Activated naive CD4-positive, alpha-beta T cell treated with anti-CD3 and anti-CD28 coated beads, Interleukin-2, amount 10 ng/mL, durations not matched to agents 7 days and 5 days (primary cell): ENCODE measurements at places on chromosomes 5 and 9.

DNA sequence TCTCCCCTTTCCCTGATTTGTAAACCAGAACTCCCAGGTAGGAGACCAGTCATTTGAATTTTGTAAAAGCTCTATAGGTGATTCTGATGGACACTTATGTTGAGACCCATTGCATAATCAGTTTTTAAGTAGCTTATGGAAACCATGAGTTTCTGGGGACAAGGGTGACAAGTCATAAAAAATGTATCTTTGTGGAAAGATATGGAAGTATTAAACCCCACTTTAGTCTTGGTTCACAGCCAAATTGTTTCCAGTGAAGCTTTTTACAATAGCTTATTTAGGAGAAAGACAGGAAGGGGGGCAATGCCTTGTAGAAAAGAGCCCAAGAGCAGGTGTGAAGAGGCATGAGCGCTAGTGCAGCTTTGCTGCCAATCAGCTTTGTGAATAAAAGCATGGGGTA, 453 bp upstream of the CCL28 start:
- DNase-seq: no peak

GRCh38 chr9:89426384-89426961, 71.4 kb downstream of the SEMA4D start:
- DNase-seq: peak; percentile 53

DNA sequence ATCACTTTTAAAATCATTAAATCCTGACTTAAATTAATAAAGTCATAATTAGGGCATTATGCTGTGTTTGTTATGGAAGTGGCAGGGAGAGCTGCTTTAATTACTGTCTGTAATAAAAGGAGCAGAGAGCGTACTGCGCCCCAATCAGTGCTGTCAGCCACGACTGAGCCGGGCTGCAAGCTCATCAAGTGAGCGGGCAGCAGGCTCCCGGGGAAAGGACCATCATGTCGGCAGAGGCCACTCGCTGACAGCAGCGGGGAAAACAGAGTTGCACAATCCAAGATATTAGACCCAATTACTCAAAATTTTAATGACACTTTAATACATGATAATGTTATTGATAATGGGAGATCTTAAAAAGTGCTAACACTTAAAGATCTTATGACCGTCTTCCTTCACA, 181.6 kb downstream of the AP3B1 start:
- no peak for DNase-seq

DNA sequence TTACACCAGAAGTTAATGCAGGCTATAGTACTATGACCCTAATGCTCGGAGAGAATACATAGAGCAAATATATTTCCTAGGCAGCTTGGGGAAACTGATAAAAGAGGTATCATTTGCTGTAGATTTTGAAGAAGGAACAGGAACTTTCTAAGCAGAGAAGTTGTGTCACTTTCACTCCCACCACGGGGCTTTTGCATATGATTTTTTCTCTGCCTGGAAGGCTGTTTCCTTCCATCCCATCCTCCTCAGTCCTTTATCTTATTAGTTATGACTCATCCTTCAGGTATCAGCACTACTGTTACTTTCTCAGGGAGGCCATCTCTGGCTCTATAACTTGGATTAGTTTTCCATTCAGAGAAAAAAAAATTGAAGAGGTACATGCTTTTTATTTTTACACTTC, 2006.1 kb upstream of the WWC1 start:
- DNase-seq: no peak

GRCh38 chr9:123828449-123828848, 101.5 kb downstream of the DENND1A start:
- DNase-seq: no peak

DNA sequence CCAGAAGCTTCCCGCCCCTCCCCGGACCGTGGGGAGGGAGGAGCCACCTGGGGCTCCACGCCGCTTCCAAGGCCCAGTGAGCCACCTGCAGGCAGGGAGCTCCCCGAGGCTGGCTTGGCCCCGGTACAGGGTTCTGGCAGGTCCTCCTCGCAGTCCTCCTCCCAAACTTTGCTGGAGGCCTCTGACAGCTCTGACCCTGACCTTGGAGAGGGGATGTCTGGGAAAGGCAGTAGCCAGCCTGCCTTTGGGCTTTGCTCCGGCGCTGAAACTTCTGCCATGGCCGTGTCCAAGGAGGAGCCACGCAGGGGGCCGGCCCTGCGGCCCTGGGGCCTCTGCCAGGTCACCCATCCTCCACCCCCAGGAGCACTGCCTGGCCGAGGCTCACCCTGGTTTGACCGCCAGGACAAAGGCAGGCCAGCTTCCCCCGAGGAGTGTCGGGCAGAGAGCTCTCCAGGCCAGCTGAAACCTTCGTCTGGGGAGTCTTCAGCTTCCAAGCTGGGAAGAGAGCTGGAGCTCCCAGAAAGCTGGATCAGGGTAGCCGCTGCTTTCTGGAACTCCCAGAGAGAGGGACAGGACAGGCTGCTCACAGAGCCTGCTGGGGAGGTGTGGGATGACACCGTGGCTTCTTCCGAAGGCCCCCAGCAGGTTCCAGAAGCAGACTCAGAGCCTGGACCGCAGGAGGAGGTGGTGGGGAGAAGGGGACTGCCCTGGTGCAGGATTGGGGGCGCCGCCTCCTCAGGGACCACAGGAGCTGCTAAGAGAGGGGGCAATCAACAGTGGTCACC, 9.0 kb upstream of the QSOX2 start:
- DNase-seq: no peak

GRCh38 chr5:31664566-31664965, 25.6 kb downstream of the PDZD2 start:
- DNase-seq: no peak

DNA sequence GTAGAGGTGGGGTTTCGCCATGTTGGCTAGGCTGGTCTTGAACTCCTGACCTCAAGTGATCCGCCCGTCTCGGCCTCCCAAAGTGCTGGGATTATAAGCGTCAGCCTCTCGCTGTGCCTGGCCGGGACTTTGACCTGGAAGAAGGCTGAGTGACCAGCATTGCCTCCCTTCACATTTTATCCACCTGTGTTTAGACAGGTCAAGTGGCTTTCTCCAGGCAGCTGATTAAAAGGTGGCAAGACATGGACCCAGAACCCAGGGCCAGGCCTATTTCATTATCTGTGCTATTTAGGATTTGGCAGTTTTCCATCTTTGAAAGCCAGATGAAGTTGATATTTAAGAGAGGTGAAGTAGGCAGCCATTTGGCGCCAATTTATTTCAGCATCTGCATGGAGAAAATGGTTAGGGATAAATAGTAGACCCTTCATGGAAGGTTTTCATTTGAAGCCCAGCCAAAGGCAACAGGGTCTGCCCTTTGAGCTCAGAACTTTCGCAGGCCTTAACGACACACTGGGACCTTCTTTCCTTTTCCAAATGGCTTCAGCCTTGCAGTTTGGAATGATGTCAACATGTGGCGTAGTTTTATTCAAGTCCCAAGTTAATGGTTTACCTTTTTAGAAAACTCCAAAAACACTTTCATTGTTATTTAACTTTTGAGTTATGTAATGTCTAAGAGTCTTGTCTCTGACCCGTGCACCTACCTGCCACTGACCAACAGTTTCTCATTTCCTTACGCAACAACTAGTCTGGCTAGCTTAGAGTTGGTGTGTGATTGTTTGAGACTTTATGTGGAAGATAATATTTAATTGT, 8.4 kb downstream of the DAPK1 start:
- no peak for DNase-seq

DNA sequence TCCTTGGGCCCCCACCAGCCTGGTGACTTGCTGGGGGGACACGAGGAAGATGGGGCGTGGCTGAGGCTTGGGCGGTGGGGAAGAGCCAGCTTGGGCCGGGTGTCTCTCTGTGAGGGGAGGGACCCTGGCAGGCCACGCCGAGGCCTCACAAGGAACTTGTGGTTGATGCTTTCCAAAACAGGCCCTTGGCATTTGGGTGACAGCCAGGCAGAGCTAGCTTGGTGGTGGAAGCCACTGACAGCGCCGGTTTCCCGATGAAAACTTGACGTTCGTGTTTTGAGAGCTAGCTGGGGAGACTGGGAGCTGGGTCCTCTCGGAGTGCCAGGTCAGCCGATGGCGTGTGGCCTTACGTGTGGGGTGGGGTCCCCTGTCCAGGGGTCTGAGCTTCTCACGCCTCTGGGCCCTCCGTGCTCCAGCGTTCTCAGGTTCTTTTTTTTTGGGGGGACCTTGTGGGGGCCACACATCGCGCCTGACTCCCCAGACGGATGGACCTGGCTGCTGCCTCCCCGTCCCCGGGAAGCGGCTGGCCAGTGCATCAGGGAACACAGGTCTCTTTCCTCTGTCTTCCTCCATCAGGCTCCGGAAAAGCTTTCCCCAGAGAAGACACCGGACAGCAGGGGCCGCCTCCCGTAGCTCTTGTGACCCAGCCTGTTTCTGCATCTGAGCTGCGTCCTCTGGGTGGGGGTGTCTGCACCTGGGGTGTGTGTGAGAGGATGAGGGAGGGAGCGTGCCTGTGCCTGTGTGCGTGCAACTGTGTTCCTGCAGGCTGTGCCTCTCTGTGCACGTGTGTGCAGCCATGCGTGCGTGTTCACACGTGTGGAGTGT, 129.3 kb upstream of the LPCAT1 start:
- DNase-seq: peak; percentile 54

DNA sequence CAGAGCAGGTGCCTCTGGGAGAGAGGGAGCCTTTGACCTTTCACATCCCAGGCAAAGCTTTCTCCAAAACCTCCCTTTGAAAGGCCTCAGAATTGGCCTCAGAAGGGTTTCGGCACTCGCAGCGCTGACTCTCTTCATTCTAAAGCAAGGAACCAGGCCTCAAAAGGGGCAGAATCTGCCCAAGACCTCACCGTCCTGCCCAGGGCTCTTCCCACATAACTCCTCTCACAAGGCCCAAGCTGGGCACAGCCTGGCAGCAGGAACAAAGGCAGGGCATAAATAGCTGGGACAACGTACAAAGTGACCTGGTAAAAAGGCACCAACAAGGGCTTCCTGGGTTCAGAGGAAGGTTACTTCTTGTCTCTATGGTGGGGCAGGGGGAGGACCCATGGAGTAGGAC, 166.3 kb upstream of the FSTL4 start:
- DNase-seq: no peak

DNA sequence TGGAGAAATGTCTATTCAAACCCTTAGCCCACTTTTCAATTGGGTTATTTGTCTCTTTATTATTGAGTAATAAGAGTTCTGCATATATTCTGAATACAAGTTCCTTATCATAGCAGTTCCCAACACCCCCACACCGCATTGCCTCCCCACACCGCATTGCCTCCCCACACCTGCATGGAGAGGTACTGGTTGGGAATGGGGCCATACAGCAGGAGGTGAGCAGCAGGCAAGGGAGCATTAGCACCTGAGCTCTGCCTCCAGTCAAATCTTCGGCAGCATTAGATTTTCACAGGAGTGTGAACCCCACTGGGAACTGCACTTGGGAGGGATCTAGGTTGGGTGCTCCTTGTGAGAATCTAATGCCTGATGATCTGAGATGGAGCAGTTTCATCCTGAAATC, 10.6 kb upstream of the SAP30L start:
- DNase-seq: no peak

DNA sequence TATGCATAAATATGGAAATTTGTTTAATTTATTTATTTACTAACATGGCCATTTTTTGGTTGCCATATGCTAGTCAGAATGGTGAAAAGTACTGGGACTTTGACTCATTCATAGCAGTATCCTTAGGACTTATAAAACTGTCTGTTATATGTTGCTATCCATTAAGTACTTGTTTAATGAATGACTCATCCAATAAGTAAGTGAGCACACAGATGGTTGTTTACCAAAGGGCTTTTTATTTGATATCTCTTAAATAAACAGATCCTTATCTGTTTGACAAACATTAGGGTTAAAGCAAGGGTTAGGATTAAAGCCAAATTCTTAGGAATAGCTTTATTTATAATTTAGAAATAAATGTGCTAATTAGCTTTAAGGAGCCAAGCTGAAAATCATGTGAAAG, 183.4 kb downstream of the FBXO4 start:
- DNase-seq: no peak

- no peak for DNase-seq
These were observed 25.6 kb downstream of the STC2 start for GRCh38 chr5:173302546-173303155.

DNA sequence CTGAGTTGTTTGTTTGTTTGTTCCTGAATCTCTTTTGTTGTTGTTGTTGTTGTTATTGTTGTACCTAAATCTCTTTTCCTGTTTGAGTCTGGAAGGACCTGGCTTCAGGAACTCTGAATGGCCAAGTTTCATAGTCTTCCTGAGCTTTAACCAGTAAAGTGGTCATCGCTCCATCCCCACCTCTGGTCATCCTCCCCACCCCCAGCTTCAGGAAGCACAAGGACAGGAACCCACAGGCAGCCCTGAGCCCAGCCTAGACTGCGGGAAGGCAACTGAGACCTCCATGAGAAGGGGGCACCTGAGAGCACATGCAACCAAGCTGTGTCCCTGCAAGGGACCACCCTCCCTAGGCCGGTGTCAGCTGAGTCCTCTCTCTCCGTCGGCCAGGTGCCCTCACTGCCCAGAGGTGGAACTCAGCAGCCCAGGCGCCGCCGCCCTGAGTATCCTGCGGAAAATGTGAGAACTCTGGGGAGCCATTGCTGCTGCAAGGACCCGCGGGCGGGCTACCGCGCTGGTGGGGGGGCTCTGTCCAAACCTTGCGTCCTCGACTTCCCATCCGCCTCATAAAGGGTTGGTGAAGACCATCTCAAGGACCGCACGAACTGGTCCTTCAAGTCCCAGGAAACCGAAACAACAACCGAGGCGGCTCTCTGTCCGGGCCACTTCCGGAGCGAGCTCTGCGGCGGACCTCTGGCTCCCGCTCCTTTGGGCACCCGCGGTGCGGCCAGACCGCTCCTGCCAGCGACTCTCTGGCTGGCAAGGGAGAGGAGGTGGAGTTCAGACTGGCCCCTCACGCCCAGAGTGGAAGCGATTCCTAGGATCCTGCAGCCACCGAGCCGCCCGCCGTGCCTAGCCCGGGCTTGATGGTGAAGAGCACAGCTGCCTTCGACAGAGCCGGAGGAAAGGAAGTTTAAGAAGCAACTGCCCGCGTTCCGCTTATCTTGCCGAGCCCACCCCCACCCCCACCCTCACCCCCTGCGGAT, 4.2 kb downstream of the BARX1 start:
- DNase-seq: peak; percentile 48

GRCh38 chr9:125496313-125496834, 210.6 kb downstream of the MAPKAP1 start:
- no peak for DNase-seq

DNA sequence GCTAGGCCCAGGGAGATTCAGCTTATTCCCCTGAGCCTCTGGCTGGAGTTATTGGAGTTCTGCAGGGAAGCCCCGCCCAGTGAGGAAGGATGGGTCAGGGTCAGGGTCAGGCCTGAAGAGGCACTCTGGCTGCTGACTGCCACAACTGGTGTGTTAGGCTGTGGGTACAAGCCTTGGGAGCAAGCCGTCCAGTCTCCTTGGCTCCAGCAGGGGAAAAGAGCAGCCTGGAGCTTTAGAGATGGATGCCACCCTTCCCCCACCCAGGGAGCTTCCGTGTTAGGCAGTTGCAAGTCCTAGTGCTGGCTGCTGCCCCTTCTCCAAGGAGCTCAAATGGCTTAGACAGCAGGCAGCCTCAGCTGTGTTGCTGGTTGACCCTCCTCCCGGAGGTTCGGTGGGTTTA, 34.4 kb upstream of the TAF11L2 start:
- DNase-seq: no peak
